ENCODE measurements at places on chromosomes 4 and X. TPM values are rescaled to one million over a fixed set of nuclear protein-coding genes. Genes with fewer than 3 reads are reported as not detected.

OPN1LW gene
- not detected for polyA plus RNA-seq

ZGRF1 gene
- 3.0 TPM for polyA plus RNA-seq

ETNPPL gene
- not detected for polyA plus RNA-seq

GRCh38 chr4:13542577-13543031, 1.7 kb downstream of the NKX3-2 start:
- DNase-seq = no peak
- no peak overlapping the region for H3K27ac ChIP-seq
- peaks cover 3% of the 10 kb centered on the region for H3K36me3 ChIP-seq
- H3K4me1 ChIP-seq = peaks cover 31% of the 10 kb centered on the region

DNA sequence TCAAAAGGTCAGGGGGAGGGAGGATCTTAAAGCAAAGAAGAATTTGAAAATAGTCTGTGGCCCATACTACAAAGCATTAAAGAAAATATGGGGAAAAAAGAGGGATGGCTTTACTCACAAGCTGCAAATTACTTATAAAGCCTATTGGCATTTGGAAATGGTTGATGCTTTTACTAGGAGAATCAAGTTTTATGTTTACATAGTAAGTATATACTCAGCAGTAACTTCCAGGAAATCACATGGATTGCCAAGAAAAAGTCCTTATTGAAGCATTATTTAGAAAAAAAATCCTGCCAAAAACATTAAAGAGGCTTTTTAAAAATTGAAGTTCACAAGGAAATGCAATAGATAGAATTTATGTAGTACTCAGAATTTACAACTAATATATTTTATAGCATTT, 8.4 kb upstream of the SH3RF1 start:
- peaks cover 8% of the 10 kb centered on the region for H3K27me3 ChIP-seq
- H3K36me3 ChIP-seq = no peaks in the 10 kb centered on the region
- H3K27ac ChIP-seq = no peak overlapping the region
- no peaks in the 10 kb centered on the region for H3K4me1 ChIP-seq

All from immature natural killer cell (primary cell).